ENCODE measurements at places on chromosomes 6 and 20.

DNA sequence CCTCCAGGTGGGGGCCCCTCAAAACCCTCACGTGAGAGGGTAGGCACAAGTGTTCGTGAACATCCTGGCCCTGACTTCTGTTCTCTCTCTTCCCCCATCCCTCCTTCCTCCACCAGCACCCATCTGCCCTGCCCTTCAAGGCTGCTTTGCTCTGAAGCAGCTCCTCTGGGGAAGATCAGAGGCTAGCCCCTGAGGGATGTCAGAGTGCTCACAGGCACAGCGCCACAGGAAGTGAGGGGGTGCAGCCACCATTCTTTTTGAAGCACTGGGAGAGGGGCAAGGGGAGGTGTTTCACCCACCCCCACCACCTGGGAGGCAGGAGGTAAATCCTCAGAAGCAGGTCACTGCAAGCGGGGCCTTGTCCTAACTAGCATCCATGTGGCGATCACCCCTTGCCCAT, 11.4 kb downstream of the MOCS1 start:
- DNase-seq, result no peak

- no peak for DNase-seq
These were observed 3.8 kb downstream of the TFEB start for GRCh38 chr6:41731561-41732086.

DNA sequence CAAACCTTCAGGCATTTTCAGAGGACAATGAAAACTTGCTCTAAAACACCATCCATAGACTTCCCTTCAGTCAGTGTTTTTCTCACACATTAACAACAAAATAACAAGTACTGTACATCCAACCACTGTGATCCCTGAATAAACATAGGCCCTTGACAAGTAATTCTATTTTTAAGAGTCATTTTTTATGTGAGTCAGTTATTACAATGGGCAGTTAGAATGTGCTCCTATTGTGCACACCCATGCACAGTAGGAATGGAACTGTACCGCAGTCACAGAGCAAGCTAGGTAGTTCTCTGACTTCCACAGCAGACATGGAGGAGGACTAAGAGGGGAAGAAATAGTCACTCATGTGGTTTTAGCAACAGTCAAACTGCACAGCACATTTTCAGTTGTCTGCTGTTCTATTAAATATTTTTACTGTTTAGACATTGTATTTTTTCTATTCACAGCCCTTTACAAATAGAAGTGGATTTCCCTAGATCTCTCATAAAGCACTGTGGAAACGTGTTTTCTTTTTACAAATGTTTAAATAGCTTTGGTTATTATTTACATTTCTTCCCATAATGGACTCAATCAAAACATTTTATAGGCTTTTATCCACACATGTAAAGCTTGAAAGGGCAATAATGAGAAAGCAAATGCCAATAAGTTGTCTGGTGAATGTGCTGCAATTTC, 100.4 kb downstream of the JAG1 start:
- DNase-seq, result no peak

GRCh38 chr6:16819752-16820151, 58.5 kb upstream of the ATXN1 start:
- no peak for DNase-seq

DNA sequence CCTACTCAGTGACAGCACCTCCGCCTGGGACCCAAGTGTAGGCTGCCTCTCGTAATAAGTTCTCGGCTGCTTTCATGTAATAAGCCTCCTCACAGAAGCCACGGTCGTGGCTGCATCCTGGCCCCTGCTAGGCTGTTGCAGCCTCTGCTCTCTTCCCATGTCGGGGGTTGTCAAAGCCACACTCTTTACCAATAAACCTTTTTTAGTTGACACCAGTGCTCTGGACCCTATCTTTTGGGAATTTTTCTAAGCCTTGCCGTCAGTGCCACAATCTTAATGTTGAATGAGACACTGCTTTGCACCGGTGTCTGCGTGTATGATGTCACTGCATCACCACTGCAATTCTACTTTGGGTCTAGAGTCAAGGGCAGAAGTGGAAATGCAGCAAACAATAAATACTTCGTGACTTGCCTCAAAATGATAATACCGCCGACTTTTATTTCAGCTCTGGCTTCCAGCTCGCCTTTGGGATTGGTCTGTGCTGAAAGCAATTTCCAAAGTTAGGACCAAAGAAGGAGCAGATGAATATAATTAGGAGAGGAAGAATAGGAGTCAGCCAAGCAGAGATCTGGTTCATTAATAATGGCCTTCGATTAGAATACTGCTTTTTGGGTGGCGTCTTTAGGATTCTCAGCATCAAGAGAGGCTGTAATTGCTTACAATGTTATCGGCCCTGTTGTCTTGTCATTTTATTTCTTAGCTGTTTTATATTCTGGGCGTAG, 57.6 kb upstream of the CCN6 start:
- no peak for DNase-seq

DNA sequence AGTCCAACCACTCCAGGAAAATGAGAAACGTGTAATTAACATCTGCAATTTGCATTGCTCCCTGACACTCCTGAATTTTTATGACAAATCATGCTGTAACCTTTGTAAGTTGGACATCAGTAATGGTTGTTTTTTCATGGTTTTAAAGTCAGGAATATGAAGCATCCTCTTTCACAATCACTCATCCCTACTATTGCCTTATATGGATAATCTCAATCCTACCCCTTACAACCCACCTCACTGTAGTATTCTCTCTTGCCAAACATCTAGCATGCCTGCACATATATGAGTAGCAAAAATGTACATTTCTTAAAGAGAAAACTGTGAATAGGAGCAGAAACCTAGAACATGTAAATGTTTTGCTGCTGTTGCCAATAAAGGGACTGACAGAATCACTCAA, 729.5 kb downstream of the KIF16B start:
- no peak for DNase-seq

- no peak for DNase-seq
These were observed 869.8 kb upstream of the MAN1A1 start for GRCh38 chr6:120219339-120219738.

GRCh38 chr6:139370283-139370998, 4.0 kb downstream of the CITED2 start:
- no peak for DNase-seq

DNA sequence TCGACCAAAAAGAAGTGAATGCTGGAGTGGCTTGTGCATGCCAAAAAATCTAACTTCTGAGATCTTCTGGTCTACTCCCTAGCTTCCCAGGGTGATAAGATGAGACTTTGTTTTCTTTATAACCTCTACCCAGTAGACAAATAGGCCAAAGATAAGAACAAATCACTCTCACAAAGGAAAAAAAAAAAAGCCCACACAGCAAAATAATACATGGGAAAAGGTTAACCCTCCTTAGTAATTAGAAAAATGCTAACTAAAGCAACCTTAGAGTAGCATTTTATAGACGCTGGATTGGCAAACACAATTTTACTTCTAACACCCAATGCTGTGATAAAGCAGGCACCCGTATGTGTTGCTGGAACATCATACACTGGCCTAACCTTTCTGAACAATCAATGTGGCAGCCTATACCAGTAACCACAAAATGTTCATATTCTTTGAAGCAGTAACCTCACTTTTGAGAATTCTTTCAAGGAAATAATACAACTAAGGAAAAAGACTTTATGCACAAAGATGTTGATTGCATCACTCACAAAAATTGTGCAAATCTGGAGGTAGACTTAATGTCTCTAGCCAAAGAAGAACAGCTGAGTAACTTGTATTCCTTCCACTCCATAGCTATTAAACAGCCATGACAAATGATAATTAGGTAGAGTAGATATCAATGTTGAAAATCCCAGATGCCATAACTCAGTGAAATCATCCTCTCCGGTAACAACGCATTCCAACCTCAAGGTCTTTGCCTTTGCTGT, 116.3 kb upstream of the QKI start:
- no peak for DNase-seq

All from CD4-positive, alpha-beta T cell treated with Interferon gamma for 1 hour (primary cell).